ENCODE measurements at places on chromosomes 16 and 17.
A peak's percentile ranks its signal among the peaks of the same experiment; 100 is the strongest.

DNA sequence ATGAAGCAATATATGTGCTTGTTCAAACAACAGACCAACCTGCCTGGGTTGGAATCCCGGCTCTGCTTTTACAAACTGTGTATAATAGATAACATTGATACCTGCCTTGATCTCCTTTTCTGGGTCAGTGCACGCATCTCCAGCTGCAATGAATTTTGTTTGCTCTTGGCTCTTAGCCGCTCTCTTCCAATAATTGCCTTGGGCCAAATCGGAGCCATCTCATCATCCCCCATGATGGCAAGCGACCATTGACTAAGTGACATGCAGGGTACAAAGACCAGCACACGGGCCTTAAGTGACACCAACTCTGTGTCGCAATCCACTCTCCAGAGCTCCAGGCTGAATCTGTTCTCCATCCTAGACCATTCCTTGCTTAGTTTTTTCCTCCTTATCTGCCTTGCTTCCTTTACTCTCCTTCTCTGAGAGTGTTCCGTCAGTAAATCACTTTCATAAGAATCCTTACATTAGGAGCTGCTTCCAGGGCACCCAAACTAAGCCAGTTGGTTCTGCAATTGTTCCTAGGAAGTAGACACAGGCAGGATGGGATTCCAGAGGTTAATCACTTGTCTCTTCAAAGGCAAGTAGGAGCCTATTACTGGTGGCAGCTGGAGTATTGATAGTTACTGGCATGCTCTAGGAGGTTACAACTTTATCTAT is 134.2 kb downstream of the ABCA8 start:
- DNase-seq = no peak

DNA sequence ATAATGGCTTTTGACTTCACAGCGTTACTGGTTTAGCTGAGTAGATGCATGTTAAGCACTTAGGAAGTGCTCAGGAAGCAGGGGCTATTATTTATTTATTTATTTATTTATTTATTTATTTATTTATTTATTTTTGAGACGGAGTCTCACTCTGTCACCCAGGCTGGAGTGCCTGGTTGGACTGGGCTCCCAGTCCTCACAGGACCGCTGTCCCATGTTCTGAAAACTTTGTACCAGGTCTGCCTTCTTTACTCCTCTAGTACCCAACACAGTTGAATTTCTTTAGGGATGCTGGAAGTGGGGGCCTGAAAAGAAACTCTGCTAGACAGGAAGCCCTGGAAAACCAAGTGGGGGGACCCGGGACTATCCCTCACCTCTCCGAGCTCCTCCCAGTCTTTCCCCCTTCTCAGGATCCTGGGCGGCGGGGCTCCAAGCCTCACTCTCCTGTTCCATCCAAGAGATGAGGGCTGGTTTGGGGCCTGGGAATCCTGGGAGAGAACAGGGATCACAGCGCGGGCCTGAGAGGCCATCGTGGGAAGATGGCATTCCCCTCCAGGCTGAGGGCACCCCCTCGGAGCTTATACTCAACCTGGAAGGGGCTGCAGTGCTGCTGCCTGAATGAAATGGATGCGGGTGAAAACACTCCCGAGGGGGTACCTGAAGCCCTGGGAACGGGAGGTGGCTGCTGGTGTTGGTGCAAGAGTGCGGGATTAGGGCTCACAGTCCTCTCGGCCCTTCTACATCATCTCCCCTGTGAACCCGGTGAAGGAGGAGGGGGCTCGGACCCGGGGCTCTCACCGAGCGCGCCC is 674 bp downstream of the ZNF688 start:
- DNase-seq = no peak

GRCh38 chr17:13047011-13047606 is 29.3 kb upstream of the ELAC2 start:
- DNase-seq = no peak

- no peak for DNase-seq
Observed at GRCh38 chr17:6164996-6165395, 94.8 kb downstream of the WSCD1 start.

DNA sequence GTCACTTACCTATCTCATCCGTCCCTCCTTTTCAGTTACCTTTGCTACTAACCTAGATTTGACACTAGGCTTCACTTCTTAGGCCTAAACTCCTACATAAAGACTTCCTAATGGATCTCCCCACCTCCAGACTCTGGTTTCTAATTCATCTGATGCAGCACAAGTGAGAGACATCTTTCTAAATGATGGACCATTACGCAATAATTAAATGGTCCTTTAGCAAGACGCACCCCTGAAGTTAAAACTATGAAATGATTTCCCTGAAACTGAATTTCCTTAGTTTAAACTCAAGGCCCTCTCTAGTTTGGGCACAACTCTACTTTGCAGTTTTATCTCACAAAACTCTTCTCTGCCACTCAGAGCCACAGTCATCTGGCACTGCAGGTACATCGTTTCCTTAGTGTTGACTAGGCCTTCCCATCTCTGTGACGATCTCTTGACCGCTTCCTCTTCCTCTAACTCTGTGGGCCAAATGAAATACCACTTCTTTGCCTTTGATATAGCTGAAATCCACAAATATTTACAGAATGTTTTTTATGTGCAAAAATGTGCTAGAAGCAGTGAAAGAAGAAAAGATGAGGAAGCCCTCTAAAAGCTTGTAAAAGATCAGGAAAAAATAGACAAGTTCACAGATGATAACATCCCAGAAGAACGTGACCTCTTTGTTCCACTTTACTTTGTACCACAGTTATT is 3.3 kb downstream of the SYNRG start:
- DNase-seq = peak; percentile 68

GRCh38 chr17:76246080-76247066 is 6.1 kb upstream of the RNF157 start:
- DNase-seq = peak; percentile 42

DNA sequence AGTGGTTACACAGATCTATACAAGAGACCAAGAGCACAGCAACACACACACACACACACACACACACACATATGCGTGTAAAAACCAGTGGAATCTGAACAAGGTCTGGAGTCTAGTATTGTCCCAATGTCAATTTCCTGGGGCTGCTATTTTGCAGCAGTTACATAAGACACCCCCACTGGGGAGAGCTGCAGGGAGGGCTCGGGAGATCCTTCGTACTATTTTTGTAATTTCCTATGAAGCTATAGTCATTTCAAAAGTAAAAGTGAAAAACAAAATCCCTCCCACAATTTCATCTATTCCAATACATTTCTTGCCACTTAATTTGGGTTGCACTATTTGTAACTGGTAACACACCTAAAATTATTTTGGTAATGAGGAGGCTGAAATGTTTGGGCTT is 68.5 kb downstream of the C16orf95 start:
- DNase-seq = no peak

GRCh38 chr17:8475227-8475626 is 39.5 kb downstream of the NDEL1 start:
- DNase-seq = no peak

- no peak for DNase-seq
Observed at GRCh38 chr16:35200662-35201061, 1741.2 kb downstream of the TP53TG3F start.
